ENCODE measurements at places on chromosomes 13 and 19.

DNA sequence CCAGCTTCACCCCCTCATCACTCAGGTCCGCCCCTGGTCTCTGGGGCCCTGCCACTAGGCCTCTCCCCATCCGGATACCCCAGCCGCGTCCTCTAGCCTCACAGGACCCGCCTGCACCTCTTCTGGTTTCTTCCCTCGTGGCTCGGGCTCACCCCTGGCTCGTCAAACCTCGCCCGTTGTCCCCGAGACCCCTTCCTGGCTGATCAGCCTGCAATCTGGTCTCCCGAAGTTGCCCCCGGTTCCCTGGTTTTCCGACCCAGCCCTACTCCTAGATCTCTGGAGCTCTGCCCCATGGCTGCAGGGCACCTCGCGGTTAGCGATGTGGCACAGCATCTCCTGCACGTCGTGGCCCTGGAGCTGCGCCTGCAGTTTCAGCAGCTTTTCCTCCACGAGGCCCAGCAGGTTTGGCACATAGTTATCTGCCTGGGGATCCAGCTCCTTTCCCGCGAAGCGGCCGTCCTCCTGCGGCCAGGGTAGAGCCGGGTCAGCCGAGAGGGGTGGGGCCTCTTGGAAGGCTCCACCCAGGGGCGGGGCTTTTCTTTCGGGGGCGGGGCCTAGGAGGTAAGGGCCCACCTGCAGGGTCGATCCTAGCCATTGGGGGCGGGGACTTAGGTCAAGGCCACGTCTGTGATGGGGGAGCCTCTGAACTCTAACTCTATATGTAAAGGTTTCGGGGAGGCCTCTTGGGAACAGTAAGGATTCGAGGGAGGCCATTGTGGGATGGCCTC lies 2.4 kb upstream of the RGL3 start:
- DNase-seq, result peak; percentile 63

DNA sequence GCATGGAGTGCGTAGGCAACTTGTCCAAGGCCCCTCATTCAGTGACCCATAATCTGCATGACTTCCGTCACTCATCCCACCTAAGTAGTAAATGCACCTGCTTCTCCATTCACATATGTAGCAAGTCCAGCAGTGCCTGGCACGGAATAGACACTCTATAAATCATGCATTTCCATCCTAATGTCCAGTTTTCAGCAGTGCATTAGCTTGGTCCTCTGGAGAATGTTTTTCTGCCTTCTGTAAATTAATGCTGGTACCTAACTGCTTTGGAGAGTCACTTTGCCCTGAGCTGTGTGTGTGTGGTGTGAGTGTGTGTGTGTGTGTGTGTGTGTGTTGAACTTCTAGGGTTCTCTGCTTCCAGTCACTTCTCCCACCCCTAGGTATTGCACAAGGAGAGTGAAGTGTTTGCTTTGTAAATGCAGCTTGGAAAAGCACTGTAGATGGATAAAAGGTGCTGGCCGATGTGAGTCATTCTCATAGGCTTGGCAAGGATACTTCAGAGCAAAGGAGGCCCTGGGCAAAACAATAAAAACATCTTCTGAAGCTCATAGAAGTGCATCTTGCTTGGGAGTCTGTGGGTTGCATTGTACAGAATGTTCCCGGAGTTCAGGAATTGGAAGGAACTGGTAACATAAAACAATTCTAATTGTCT lies 181.8 kb downstream of the KATNAL1 start:
- DNase-seq, result no peak

DNA sequence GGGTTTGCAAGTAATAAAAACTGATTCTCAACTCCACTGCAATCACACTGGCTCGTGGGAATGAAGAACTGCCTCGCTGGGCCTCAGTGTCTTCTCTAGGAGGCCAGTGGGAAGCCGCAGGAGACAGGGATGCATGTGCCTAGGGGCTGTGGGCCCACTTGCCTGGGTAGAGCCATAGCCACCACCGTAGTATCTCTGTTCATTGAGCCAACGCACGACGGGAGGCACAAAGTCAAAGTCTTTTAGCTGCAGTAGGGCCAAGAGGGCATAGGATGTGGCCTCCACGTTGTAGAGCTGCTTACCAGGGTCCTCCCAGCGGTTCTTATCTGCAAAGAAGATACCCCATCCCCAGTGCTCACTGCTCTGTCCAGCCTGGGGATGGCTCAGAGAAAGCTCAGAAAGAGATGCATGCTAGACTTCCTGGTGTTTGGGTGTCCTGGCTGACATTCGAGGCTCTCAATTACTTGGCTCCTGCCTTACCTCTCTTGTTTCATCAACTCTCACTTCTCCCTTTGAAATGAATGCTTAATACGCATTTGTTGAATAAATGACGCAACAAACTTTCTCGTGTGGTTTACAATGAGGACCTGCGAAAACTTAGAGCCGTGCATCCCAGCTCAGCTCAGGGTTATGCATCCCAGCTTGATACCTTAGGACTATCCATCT lies 16.1 kb upstream of the TNFSF14 start:
- DNase-seq, result no peak

DNA sequence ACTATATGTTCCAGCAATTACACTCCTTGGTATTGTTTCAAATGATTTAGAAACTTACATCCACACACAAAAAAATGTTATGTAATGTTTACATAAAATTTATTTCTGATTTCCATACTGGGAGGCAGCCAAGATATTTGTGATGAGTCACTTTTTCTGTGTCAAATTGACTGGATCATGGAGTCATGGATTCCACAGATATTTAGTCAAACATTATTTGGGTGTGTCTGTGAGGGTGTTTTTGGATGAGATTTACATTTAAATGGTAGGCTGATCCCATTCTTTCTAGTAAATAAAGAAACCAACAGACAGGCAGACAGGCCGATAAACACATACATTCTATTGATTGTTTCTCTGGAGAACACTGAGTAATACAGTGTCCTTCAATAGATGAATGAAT lies 562.8 kb downstream of the SLITRK6 start:
- no peak for DNase-seq

DNA sequence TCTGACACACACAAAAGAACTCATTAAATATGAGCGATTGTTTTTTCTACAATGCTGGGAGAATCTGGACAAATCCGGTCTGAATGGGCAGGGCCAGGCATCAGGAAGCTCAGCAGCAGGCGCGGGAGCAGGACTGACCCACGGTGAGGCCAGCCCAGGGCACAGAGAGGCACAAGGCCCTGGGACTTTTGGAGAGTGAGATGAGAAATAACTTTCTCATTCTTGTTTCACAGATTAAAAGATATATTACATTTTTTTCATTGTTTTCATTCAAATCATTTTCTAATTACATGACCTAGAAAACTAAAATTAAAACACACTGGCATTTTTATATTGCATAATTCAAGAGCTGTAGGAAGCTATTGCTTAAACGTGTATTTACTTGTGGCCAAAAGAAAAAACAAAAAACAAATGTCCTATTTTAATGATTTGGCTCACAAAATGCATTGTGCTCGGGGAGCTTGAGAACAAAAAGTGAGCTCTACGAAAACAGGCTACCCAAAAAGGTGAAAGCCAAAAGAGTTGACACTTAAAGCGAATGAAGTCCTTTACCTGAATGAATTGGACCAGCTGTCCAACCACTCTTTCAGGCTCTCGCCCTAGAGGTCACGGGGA lies 133.1 kb downstream of the TNFRSF19 start:
- no peak for DNase-seq
